CD4-positive, alpha-beta T cell treated with Interleukin-15 for 4 hours (primary cell): ENCODE measurements at places on chromosomes 6 and 20.

GRCh38 chr6:22222469-22222868 is 74.4 kb downstream of the PRL start:
- DNase-seq, result no peak

DNA sequence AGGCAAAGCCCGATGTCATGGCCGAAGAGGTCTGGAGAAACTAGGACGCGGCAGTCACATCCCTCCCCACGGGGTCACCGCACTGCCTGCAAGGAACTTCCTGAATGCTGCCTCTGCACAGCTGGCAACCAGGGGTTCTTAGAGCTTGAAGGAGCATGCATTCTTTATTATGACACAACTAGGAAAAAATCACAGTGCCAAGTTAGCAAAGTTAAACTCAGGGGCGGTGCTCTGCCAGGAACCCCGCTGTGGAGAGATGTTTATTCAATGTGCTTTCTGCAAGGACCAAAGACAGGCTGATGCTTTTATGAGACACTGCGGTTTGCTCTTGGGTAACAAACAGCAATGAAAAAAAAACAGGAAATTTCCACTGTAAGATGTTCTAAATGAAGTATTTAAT is 287.3 kb upstream of the FOXQ1 start:
- DNase-seq, result no peak

- DNase-seq, result no peak
Measured at GRCh38 chr6:109172101-109172746, 76.9 kb downstream of the CEP57L1 start.

GRCh38 chr20:1435337-1435699 is 31.3 kb downstream of the NSFL1C start:
- no peak for DNase-seq

GRCh38 chr20:4961746-4962145 is 39.6 kb downstream of the SLC23A2 start:
- peak; percentile 16 for DNase-seq

DNA sequence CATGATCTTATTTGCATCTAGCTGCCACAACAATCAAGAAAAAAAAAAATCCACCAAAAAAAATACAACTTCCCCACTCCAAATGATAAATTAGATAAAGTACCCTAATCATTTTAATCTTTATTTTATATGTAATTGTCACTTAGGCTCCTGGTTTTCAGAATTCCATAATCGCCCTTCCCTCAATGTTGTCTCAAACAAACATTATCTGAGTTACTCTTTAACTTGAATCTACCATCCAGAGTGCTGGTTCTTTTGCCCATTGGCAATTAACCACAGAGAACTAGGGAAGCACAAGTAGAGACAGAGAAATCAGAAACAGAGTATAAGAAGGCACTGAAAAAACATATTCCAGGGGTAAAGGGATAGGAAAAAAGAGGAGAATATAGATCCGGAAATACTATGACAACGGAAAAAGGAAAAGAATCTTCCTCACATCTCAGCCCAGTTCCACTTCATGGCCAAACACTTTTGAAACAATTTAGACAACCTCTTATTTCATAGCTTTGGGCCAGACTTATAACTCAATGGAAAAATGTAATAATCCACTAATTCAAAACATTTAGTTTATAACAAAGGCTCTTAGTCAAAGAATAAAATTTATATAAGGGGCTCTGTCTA is 861 bp upstream of the NHSL1 start:
- no peak for DNase-seq

DNA sequence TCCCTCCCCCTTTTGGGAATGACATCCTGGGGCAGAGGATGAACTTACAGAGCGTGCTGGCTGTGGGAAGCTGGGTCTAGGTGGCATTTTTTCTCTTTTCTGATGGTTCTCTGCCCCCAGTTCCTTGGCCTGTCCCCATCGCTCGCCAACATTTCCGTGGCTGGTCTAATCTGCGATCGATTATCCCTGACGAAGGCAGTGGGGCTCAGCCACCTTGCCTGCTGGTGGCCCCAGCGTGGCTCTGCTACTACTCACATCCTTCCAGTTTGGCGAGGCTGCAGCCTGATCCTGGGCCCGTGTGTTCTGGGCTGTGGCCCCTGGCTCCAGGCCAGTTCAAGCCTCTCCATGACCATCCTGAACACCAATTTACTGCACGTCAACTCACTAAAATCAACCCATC is 6.4 kb upstream of the HLA-DOA start:
- DNase-seq, result no peak

- DNase-seq, result no peak
Measured at GRCh38 chr6:168410035-168410434, 30.9 kb upstream of the SMOC2 start.

- peak; percentile 3 for DNase-seq
Measured at GRCh38 chr6:122789182-122790027, at the start of gene SMPDL3A. SMPDL3A (plus strand) TSS chr6:122789258; CDS start chr6:122789347, 89 bp downstream.

- no peak for DNase-seq
Measured at GRCh38 chr6:14501914-14502313, 384.3 kb downstream of the CD83 start.

DNA sequence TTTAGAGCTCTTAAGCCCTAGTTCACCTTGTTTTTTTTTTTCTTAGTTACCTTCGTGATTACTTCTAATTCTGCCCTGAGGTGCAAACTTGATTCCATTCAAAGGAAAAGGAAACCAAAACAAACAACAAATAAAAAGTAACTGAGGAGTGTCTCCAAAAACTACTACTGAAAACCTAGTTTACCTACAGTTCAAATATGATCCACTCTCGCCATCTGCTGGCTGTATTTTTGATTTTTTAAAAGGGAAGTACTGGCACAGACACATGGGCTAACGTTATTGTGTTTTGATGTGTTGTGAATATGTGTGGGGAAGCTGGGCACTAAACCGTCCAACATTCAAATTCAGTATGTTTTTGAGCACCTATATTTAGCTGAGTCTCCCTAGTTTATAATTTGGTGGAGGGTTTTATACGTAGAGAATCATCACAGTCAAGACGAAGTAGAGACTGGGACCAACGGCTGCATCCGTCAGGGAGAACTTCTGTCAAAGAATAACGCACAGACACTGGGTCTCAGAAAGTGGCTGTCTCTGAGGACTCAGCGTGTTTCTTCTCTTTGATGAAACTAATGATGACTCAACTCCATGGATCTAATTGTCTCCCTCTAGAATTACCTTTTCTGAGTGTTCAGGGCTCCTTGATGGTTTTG is 373.5 kb upstream of the BTBD3 start:
- DNase-seq, result peak; percentile 2

- DNase-seq, result no peak
Measured at GRCh38 chr6:4369616-4370015, 234.2 kb upstream of the ECI2 start.

GRCh38 chr6:1761477-1761877 is 151.8 kb downstream of the FOXC1 start:
- DNase-seq, result no peak

DNA sequence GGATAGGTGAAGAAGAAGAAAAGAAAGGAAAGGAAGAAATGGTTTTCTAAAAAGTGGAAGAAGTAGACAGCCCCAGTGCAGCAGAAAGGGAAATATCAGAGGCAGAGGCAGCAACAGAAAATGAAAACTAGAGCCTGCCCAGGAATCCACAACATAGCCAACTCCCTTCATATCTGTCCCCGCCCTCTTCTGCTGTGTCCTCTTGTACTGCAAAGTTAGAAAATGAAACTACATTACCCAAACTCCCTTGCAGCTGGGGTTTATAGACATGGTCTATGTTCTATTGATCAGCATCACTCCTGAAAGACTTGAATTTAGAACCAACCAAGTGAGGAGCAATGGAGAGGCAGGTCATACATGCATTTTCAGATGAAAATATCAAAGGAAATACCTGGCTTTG is 200.5 kb upstream of the PHACTR1 start:
- DNase-seq, result no peak

- DNase-seq, result no peak
Measured at GRCh38 chr6:160792708-160793107, 90.7 kb downstream of the PLG start.

- no peak for DNase-seq
Measured at GRCh38 chr6:148250975-148251685, 91.5 kb upstream of the SASH1 start.

- DNase-seq, result no peak
Measured at GRCh38 chr6:44138717-44139350, 11.5 kb downstream of the TMEM63B start.

DNA sequence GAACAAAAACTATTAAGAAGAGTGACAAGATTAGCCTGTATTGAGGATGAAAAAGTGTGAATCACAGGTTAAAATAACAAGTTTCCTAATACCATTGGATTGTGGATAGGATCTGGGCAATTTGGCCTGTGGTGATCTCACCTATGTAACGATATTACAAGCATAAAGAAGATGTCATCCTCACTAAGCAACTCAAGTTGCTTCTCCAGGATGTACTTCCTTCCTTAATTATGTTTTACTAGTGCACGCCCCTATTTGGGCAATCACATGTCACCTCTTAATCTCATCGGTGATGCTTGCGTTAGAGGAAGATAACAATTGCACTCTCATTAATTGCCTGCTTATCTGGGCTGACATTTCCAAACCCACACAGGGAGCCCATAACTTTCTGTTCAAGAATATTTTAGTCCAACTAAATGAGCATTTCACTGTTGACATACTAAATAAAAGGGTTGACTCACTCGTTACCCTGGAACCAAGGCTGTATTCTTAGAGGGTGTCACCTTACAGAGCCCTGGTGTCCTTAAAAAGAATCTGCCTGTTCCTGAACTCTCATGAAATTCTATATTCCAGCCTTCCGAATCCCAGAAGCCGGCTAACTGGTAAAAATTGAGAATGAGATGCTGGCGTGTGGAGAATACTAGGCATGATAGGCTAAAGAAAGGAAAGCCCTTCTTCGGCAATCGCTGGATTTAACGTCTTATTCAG is 88.2 kb upstream of the ATXN1 start:
- no peak for DNase-seq

GRCh38 chr6:100445512-100445911 is 19.2 kb downstream of the SIM1 start:
- DNase-seq, result no peak

- no peak for DNase-seq
Measured at GRCh38 chr20:55782912-55783253, 222.4 kb downstream of the CBLN4 start.

DNA sequence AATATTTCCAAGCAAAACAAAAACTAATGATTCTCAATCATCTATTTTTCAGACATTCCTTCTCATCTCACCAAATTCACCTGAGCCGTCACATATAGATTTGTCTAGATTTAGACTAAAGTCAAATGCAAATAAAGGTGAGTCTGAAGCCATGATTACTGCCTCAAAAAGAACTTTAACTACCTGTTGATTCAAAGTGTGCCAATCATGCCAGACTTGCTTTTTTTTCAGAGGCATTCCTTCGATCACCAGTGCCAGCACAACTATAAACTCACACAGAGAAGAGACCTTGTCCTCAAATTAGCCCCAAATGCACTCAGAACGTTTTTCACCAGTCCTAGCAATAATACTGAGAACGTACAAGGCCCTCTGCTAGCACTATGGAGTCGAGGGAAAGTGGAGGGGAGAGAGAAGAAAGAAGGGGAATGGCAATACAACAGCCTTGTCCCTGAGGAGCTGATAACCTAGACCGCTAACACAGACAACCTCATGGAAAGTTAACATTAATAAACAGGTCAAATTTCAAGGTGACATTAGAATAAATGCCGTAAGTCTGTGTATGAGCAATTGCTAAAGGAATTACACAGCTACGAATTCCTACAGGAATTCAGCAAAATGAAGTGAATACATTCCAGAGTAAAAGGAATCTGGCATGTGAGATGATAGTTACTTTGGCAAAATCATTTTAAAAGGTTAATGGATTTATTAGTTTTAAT is 60.9 kb downstream of the EPB41L2 start:
- DNase-seq, result no peak

DNA sequence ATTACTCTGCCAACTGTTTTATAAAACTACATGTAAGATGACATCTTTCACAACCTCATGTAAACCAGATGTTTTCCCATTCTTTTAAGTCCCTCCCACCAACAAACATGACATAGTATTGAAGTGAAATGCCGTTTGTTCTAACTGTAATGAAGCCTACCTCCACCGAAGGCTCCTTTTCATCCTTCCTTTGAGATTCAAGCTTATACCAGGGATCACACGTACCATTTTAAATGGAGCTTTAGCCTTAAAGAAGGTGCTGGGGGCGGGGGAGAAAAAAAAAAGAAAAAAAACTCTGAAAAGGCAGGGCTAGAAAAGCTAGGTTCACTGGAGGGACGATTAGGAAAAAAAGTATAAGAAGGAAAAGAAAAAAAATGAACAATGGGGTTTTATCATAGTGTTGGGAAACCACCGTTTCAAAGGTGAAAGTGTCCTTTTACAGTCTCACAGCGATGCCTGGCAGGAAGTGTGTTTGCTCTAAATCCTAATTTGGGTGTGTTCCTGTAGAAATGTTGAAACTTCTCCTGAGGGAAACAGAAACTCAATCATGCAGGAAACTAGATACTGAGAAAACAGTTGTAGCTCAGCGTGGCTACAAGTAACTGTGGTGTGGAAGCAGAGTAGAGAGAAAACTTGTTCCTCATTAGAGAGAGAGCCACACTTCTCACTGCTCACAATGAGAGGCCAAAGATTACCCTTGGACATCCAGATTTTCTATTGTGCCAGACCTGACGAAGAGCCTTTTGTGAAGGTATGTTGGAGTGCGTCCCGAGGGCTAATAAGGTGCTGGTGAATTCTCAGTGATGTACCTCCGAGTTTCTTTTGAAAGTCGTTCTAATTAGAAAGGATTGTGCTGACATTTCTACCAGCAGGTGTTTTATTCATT is 37.6 kb upstream of the HINT3 start:
- DNase-seq, result peak; percentile 61

DNA sequence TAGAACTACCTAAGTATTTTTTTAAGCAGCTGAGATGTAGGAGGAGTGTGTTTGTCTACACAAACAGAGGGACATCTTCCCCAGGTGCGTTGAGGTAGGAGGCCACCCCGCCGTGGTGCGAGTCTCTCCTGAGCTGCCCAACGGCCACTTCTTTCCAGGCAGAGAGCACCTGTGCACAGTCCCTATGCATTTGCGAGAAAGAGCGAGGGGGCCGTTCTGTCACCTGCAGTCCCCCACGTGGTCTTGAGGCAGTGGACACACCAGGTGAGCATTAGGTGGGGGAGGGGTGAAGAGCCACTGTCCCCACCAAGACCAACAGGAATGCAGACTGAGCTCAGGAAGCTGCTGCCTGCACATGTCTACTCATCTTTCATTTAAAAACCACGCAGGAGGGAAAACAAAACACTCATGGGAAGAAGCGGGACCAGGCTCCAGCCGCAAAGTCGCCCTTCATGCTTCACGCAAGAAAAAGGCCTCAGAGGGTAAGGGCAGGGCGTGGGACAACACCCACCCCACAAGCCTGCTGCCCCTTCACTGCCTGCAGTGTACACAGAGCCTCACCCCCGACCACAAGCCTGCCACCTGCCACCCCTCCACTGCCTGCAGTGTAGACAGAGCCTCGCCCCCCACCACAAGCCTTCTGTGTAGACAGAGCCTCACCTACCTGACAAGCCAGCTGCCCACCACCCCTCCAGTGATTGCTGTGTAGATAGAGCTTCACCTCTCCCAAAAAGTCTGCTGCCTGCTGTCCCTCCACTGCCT is 142.0 kb downstream of the DLL1 start:
- no peak for DNase-seq

GRCh38 chr6:44042261-44042988 is 84.8 kb downstream of the MRPL14 start:
- DNase-seq, result no peak
